ENCODE measurements at places on chromosomes 13 and 19.

DNA sequence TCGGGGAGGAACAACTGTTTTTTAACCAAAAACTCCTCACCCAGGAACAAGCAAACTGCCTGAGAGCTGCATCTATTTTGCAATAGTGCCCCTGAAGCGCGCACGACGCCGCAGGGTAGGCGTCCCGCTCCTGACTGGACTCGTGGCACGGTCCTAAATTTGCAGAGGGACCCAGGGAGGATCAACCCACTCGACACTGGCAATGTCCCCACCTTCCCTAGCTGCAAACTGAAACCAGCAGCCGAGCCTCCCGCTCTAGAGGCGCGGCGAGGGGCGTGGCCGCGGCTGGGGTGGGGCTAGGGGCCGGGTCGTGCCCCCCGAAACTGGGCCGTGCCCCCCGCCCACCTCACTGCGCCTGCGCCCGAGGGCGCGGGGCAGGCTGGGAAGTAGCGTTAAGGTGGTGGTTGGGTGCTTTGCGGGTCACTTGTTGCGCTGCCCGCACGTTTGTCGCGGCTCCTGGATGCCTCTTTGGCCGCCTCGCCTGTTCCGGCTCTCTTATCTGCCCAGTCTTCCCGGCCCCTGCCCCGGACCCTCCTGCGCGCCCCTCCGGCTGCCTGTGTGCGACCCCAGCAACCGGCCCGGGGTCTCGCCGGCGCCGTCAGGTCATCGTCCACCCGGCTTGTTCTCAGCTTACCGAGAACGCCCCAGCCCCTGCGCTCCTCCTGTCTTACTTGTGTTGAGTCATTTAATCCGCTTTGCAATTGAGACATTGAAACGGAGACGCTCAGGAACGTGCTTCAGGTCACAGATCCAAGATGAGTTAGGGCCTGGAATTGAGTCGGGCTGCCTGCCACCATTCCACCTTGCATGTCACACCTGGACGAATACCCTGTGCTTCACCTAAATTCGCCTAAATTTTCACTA, 37.9 kb upstream of the LSM14A start:
- peak; percentile 83 for DNase-seq

- DNase-seq = peak; percentile 61
These were observed 19.9 kb downstream of the ZSWIM9 start for GRCh38 chr19:48190288-48190884.

GRCh38 chr19:13301627-13302334, 151.6 kb downstream of the IER2 start:
- DNase-seq = no peak

DNA sequence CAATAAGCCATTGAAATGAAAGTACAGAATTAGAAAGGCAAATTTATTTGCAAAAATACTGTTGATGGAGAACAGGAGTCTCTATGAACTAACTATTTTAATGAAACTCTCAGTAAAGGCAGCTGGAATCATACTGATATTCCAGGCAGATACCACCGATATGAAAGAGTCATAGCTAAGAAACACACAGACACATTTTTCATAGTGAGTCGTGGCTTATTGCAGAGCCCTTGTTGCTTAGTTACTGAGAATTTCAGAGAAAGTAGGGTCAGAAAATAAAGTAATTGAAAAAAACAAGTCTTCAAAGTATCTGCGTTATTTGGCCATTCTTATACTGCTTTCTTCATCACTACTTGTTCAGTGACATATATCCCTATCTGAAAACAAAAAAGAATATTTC, 1890.9 kb downstream of the PCDH9 start:
- no peak for DNase-seq

DNA sequence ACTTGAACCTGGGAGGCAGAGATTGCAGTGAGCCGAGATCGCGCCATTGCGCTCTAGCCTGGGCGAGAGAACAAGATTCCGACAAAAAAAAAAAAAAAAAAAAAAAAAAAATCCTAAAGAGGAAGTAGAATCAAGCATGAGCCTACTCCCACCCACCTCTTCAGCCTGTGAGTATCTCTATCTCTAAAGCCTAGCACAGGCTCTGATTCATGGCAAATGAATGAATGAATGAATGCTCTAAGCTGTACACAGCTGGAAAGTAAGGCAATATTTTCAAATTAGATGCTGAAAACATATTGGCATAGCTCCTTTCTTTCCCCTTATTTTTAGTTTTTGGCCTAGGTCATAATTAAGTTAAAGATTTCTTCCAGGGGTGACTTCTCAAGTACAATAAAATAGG, 35.7 kb upstream of the FAM216B start:
- no peak for DNase-seq

- no peak for DNase-seq
These were observed 28.6 kb downstream of the FGF14 start for GRCh38 chr13:102373221-102373620.

GRCh38 chr19:756236-756635, 5.3 kb downstream of the MISP start:
- no peak for DNase-seq

- no peak for DNase-seq
These were observed 453.6 kb upstream of the PRR20A start for GRCh38 chr13:56687131-56687530.

DNA sequence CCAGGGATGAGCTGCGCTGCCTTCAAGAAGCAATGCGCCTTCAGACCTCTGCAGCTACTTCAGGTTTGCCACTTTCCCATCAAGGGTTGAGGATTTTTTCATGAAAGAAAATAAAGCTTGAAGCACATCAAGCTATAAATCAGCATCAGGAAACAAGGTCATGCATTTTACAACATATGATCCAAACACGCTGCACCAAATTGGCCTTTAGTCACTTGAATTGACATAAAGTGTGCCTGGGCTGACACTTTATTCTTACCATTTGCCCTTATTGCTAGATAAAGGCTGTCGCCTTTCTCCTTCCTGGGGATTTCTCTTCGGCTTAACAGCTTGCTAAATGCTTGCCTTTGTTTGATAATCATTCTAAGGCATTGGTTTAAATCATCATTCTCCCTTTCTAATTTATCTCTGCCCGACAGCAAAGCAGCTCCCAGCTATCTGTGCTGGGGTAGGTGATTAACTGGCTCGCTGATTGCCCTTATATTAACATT, 87.7 kb downstream of the LHFPL6 start:
- no peak for DNase-seq

GRCh38 chr13:99806671-99807070, 164.9 kb downstream of the ZIC5 start:
- DNase-seq = no peak

GRCh38 chr13:43133792-43134191, 110.4 kb downstream of the DNAJC15 start:
- DNase-seq = no peak

DNA sequence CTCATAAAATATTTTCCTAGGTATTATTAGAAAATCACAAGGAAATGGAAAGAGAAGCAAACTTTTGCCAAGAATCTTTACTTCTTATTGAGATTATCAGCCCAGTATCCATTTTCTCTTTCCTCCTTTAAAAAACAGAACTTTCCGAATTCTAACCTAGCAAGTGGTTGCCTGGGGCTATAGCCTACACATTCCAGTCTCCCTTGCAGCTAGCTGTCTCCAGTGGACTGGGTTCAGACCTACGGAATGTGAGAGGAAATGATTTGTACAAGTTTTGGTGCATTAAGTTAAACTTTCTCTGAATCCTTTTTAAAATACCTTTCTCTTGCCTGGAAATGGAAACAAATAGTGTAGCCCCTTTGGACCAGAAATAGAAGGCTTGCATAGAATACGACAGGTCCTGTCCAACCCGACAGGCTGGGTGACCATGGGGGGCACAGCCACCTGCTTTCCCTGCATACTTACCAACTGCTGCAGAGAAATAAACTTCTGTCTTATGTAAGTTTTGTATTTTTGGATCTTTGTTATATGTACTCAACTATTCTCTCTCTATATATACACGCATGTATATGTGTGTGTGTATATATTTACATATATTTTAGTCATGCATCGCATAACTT, 185.9 kb downstream of the NALCN start:
- no peak for DNase-seq

GRCh38 chr13:44661936-44662335, 85.8 kb upstream of the TSC22D1 start:
- no peak for DNase-seq

DNA sequence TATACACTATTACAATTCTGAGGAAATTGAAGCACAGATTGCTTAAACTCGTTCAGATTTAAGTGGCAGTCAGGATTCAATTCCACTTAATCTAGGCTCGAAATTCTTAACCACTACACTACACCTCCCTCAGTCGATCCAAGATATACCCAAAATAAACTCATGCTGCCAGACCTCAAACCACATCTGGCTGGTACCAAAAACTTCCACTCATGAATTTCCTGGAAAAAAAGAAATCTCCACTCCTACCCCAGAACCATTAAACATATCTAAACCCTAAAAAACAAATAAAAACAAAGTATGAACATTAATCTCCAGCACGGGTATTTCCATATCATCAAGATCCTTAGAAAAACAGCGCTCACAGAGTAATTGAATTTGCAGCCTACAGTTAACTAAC, 1.1 kb downstream of the ZFP30 start:
- DNase-seq = no peak

DNA sequence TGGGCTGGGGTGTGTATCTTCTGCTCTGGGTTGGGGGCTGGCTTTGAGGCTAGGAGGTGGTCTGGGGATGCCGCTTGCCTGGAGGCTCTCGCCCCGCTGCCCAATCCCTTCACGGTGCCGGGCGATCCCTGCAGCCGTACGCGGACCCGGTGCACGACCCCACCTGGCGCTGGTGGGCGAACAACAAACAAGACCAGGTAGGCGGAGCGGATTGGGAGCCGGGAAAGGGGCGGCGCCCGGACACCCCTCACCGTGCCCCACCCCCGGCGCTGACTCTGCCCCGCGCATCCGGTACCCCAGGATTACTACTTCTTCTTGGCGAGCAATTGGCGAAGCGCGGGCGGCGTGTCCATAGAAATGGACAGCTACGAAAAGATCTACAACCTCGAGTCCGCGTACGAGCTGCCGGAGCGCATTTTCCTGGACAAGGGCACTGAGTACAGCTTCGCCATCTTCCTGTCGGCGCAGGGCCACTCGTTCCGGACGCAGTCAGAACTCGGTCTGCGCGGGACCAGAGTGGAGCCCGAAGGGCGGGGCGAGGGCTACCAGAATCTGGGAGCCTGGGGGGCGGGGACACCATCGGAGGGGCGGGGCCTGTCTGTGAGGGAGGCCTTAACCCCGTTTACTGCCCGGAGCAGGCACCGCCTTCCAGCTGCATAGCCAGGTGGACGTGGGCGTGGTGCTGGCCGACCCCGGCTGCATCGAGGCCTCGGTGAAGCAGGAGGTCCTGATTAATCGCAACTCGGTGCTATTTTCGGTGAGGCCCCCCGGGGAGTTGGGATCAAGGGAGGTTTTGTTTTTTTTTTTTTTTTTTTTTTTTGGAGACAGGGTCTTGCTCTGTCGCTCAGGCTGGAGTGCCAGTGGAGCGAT, 12.1 kb upstream of the PSMD8 start:
- peak; percentile 64 for DNase-seq

DNA sequence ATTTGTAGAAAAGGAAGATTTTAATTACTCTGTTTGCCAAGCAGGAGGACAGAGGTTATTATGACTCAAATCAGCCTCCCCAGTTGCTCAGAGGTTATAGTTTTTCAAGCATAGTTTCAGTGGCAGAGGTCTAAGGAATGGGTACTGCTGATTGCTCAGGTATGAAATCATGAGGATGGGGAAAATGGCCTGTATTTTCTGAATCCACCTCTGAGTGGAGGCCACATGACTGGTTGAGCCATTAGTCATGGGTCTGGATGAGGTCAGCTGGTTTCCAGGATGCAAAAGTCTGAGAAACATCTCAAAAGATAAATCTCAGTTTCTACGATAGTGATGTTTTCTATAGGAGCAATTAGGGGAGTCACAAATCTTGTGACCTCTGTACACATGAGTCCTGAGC, 62.8 kb upstream of the CEACAM8 start:
- no peak for DNase-seq

- no peak for DNase-seq
These were observed 27.7 kb upstream of the DOCK9 start for GRCh38 chr13:99005609-99006008.

- DNase-seq = peak; percentile 10
These were observed 450 bp downstream of the FBXW9 start for GRCh38 chr19:12695997-12696365.

DNA sequence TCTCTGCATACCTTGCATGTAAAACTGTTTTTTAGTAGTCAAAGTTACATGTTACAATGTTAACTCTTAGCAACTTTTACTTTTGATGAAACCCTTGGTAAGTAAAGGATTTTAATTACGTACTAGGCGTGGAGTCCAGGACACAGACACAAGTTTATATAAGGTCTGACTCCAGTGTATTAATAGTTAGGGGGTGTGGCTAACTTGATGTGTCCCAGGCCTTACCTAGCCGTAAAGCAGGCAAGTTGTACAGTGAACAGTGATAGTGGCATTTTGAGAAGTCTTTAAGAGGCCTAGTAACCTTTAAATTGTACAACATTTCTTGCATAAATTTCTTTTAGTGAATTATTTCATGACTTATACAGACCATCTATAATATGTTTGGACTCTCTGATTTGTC, 5.9 kb downstream of the ZNF714 start:
- DNase-seq = no peak

- no peak for DNase-seq
These were observed 531.7 kb downstream of the MYO16 start for GRCh38 chr13:109160887-109161669.

DNA sequence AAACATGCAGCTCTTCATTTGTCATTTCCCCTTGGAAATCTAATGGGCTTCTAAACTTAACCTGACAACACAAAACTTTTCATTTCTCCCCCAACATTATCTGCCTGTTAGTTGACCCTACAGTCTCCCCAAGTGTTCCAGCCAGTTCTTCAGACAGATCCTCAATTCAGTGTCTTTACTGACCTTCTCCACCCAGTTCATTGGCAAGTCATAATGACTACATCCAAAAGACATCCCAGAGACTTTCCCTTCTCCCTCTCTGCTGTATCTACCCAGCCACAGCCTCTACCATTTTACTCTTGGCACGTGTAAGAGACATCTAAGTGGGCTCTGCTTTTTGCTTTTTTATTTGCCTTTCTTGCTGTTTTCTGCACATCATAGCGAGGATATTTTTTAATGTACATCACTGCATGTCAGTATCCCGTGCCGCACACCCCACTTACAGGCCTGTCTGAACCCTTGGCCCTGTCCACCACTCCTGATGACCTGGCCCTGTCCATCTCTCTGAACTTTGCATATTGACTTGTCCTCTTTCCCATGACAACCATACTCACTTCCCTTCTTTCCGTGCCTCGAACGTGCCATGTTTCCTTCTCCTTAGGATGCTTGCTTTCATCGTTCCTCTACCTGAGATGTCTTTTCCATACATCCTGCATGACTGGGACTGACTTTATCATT, 391.9 kb downstream of the IRS2 start:
- no peak for DNase-seq

DNA sequence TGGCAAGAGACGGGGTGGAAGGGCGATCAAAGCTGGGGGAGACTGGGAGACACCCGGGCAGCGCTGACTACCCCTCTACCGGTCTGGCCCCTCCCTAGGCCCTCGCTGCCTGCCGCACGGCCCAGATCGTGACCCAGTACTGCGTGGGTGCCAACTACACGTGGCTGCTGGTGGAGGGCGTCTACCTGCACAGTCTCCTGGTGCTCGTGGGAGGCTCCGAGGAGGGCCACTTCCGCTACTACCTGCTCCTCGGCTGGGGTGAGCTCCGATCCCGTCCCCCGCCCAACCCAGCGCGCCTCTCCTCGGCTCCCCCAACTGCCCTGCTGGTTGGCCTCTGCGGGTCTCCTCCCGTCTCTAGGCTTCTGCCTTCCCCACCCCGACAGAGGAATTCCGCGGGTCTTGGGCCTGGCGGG, 8.8 kb downstream of the GIPR start:
- peak; percentile 40 for DNase-seq

Data from activated CD4-positive, alpha-beta T cell treated with anti-CD3 and anti-CD28 coated beads, Interleukin-2, amount 50 U/mL, for 1 hour (primary cell).